ENCODE measurements at places on chromosomes 3 and 15.

GRCh38 chr15:73069109-73069508 lies 16.8 kb downstream of the NEO1 start:
- no peak for DNase-seq

DNA sequence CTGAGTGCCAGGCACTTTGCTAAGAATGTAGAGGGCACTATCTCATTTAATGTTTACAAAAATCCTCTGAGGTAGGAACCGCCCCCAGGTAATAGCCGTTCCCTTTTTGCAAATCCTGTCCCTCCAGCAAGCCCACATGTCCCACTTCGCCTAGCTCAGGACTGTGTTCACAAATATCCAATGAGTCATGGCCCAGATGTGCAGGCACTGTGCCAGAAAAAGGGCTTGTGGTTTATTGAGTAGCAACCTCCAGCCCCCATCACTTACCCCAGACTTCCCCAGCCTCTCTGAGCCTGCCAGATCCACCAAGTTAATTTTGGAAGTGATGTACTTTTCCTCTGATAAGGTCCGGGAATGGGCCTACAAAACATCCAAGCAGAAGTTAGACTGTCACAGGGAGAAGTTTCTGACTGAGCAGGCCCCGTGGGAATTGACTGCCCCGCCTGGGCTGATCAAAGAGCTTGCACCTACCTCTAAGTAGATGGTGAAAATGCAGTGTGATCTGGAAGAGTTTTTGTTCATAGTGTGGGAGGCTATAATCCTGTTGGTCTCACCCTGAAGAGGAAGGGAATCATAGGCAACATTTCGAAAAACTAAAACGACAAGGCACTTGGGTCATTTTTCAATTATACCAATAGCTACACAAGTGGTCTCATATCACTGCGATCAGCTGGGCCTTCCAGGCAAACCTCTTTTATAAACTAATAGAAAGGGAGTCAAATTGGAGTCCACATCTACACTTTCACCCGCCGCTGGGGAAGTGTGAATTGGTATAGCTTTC lies 15.7 kb downstream of the KIF9 start:
- DNase-seq = peak; percentile 70

- DNase-seq = no peak
Observed at GRCh38 chr15:64991536-64992135, 1.9 kb upstream of the SPG21 start.

DNA sequence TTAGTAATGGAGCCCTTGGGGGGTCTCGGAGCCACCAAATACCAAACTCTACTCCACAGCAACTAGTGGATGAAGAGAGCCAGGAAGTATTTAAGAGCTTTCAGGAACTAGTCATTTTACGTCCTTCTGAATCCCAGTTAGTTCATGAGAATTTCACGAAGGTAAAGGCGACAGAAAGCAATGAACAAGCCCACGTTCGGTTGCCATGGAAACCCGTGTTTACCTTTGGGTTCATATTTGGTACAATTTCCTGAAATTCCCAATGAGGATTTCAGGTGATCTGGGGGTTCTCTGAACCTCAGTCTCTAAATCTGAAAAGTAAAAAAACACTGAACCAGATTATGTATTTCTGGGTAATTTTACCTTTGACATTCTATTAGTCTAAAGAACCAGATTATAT lies 93.0 kb downstream of the BDH1 start:
- no peak for DNase-seq

- DNase-seq = peak; percentile 93
Observed at GRCh38 chr15:89051875-89052274, 36.4 kb upstream of the ABHD2 start.

DNA sequence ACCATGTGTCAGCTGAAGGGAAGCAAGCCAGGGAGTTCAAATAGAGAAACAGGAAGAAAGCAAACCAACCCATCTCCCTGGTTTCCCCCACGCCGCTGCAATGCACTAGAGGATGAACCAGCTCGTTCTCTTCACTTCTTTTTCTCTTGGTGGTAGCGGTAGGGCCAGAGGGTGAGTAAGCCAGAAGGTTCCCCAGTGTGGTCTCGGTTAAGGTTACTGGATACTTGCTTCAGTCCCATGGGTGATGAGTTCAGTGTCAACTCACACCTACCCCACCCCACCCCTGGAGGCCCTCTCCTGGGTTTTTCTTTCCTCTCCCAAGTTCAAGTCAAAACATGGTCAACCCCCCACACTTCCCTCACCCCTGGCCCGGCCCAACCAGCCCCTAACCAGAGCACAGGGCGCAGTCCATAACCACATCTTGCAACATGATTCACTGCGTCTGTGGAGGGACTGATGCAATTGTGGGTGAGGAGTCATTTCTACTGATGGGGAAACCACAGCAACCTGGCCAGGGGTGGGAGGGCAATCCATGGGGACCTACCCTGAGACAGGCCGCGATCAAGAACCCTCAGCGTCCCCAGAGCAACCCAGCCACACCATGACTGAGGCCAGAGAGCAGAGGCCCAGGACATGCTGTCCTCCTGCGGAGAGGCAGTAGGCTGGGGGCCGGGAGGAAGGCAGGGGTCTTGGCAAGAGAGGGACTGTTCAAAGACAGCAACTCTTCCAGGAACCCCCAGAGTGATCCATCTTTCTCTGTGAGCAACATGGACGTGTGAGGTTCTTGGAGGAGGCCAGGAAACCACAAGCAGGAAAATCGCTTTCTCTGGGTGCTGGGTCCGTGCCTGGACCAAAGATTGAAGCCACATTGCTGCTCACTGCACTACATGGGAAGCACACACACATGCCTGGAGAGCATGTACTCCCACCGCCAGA lies 276.6 kb downstream of the UACA start:
- peak; percentile 74 for DNase-seq

DNA sequence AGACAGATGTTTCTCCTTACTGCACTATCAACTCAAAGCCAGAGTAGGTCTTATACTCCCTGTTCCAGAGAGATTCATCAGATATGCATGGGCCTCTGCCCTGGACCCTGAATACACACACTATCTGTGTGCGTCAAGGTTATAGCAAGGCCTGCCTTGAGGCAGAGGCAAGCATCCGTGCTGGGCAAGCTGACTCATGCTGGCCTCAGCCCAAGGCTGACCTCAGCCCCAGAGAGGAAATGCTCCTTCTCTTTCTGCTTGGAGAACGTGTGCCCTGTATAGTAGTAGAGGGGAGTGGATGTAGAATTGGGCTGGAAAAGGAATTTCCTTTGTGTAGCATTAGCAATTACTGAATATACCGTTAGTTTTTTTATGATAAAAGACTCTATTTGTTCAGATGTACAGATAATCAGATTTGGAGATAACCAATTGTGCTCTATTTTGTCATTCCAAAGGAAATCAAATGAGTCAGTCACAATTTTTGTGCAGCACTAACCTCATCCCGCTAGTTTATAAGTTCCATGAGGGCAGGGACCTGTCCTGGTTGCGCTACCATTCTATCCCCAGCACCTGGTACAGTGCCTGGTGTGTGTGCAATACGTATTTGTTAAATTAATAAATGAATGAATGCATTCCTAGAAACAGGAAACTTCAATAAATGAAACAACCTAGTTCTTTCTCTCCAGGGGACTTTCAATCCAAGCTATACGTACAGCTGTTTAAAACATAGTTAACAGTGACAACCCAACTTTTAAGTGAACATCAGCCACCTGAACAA lies 13.3 kb upstream of the PAQR9 start:
- peak; percentile 78 for DNase-seq

DNA sequence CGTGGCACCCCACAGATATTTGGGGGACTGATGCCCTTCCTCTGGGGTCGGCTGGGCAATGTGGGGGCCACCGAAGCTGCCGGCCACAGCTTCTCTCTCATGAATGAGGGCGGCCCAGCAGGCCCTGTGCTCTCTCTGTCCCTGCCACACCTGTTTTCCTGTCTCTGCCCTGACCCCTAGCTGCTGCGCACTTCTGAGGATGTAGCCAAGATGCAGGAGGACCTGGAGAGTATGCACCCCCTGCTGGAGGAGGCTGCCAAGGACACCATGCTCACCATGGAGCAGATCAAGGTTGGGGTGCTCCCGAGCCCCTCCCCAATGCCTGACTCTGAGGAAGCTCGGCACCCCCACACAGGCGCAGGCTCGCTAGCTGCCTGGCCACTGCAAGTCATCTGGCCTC lies 59.7 kb downstream of the SEMA3G start:
- DNase-seq = peak; percentile 71

DNA sequence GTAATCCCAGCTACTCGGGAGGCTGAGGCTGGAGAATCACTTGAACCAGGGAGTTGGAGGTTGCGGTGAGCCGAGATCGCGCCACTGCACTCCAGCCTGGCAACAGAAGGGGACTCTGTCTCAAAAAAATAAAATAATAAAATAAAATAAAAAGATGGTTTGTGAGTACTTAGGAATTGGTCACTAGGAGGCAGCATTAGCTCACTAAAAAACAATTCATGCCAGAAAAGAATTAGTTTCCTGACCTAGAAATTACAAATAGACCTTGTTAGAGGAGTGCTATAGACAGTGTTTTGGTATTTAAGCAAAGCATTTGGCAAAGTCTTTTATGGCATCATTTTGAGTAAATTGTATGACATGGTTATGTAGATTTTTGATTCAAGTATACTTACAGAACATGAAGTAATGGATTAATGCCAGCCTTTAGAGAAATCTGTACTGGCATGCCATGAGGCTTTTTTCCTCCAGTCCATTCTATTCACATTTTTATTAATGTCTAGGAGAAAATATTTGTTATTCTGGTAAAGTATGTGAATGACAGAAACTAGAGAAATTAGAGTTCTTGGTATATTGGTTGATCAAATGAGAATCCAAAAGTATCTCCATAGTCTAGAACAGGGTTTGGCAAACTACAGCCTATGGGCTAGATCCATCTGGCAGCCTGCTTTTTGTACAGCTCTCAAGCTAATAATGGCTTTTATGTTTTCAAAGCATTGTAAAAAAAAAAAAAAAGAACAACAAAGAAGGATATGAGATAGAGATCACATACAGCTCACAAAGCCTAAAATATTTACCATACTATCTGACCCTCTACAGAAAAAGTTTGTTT lies 81.6 kb downstream of the LRRC49 start:
- DNase-seq = no peak

GRCh38 chr15:83549623-83550022 lies 102.5 kb downstream of the SH3GL3 start:
- DNase-seq = no peak

DNA sequence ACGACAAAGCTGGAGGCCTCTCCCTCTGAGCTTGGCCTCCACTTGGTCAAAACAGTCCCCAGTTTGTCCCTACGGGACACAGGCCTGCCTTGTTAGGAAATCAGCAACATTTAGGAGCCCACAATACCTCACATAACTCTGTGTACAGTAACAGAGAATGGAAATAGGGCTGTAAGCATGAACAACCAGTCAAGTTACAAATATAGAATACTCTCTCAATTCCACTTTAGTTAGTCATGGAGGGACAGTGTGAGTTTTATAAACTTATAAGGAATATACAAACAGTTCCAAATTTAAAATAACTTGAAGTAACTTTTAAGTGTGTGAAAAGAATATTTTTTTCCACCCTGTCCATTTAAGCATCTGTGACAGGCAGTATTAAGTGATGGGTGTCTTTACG lies 129.4 kb downstream of the PGPEP1L start:
- peak; percentile 62 for DNase-seq

GRCh38 chr15:79635149-79635771 lies 203.1 kb downstream of the MINAR1 start:
- no peak for DNase-seq

GRCh38 chr15:63839722-63840121 lies 6.0 kb upstream of the HERC1 start:
- no peak for DNase-seq

GRCh38 chr3:55622116-55622515 lies 135.0 kb upstream of the WNT5A start:
- peak; percentile 32 for DNase-seq

- DNase-seq = no peak
Observed at GRCh38 chr3:139020036-139020867, 474 bp downstream of the PRR23B start.

GRCh38 chr3:97916576-97916975 lies 55.7 kb downstream of the RIOX2 start:
- DNase-seq = no peak

DNA sequence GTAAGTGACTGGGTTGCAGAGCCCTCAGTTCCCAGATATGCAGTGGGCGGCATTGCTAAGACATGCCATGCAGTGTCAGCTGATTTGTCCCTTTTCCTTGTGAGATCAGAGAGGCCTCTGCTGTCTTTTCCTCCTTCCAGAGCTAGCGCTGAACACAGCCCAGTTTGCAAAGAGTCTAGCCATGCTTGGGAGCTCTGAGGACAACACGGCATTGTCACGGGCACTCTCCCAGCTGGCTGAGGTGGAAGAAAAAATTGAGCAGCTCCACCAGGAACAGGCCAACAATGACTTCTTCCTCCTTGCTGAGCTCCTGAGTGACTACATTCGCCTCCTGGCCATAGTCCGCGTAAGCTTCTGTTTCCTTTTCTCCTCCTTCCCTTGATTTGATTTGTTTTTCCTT lies 20.0 kb upstream of the SNX22 start:
- no peak for DNase-seq

DNA sequence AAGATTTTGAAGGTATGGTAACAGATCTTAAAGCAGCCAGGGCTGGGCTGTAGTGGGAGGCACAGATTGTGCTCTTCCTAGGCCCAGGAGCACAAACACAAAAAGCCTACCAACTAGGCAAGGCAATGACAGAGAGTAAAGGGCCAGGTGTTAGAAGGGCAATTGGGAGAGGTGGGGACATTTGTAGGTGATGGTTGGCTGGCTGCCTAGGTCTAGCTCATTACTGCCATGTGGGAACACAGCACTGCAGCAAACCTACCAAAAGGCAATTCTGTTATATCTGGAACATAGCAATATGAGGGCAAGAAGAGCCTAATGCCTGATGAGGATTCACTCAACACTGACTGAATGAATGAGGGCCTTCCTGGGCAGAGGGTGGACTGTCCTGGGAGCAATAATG lies 30.4 kb downstream of the ARHGEF3 start:
- DNase-seq = no peak

- DNase-seq = no peak
Observed at GRCh38 chr3:24311881-24312280, 182.8 kb downstream of the THRB start.

DNA sequence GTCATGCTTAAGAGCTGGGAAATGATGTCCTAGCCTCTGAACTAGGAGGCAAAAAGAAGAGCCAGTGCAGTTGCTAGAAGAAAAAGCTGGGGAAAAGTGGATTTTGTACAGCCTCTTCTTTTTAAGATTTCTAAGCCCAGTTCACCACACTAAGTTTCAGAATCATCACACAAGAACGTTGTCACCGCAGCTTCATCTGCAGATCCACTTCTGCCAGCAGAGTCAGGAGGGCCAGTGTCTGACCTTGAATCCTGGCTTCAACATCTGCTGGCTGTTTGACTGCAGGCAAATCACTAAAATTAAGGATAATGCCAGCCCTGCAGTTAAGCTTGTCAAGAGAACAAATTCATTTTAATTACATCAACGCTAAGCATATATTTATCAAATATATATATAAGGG lies 36.2 kb downstream of the HDC start:
- DNase-seq = no peak

GRCh38 chr3:55476515-55476914 lies 10.6 kb downstream of the WNT5A start:
- peak; percentile 89 for DNase-seq

DNA sequence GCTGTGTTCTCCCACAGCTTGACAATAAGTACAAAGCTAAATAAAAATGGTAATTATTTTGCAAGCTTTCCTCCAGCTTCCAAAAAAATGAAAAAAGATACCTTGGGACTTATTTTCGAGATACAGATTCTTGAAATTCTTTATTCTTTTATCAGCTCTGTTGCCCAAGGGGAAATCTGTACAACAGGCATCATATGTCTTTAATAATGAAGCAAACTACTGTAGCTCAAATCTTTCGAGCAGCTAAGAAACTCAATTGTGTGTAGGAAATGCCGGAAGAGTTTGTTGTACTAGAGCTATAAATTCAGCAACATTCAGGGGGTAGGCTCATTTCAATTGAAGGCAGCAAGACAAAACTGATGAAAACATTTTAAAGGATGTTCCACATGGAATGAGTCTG lies 297.7 kb downstream of the GBE1 start:
- no peak for DNase-seq
